ENCODE measurements at places on chromosomes 1 and 21.
A peak's percentile ranks its signal among the peaks of the same experiment; 100 is the strongest.

DNA sequence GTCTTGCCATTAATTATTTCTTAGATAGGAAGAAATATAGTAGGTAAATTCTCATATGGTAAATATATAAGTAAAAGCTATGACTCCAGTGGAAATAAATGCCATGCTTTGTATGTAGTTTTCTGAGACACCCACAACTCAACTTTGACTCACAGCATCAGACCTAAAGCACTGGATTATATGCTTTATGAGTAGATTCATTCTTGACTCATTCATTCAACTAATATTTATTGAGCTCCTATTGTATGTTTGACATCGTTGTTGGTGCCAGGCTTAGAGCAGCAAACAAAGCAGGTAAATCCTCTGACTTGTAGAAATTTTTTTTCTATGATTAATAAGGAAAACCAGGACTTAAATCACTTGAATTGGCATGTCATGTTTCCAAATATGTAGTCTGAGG is 211.4 kb downstream of the PTPRC start:
- DNase-seq: no peak

- DNase-seq: no peak
Observed at GRCh38 chr1:151196292-151196800, 2.0 kb upstream of the PIP5K1A start.

DNA sequence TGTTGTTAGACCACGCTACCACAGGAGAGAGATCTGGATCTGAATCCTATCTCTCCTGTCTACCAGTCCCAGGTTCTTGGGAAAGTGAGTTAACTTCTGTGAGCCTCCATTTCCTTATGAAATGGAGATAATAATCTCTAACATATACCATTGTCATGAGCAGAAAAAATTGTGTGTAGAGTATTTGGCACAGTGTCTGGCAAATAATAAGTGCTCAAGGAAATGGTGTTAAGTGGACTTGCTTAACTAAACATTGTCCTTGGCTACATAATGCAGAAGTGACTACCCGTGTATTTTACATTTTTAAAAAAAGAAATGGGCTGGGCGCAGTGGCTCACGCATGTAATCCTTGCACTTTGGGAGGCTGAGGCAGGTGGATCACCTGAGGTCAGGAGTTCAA is 217.4 kb downstream of the KCNH1 start:
- no peak for DNase-seq

DNA sequence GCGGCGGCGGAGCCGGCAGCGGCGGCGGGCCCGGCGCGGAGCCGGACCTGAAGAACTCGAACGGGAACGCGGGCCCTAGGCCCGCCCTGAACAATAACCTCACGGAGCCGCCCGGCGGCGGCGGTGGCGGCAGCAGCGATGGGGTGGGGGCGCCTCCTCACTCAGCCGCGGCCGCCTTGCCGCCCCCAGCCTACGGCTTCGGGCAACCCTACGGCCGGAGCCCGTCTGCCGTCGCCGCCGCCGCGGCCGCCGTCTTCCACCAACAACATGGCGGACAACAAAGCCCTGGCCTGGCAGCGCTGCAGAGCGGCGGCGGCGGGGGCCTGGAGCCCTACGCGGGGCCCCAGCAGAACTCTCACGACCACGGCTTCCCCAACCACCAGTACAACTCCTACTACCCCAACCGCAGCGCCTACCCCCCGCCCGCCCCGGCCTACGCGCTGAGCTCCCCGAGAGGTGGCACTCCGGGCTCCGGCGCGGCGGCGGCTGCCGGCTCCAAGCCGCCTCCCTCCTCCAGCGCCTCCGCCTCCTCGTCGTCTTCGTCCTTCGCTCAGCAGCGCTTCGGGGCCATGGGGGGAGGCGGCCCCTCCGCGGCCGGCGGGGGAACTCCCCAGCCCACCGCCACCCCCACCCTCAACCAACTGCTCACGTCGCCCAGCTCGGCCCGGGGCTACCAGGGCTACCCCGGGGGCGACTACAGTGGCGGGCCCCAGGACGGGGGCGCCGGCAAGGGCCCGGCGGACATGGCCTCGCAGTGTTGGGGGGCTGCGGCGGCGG is 1.0 kb downstream of the ARID1A start:
- DNase-seq: peak; percentile 80

DNA sequence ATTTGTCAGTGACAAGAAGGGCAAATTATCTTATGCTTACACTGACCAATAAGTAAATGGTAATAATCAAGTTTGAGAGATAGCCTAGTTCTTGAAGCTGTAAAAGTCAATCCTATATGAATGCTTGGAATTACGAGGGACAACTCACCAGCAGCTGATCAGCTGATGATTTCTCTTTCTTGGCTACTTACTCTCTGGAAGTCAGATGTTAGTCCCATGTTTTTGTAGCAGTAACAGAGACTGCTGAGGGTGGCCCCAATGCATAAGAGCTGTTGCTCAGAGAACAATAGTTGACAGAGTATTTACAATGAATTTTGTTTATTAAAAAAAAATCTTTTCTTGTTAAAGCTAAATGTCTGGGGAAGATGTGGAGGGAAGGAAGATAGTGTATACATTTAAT is 39.3 kb downstream of the CD160 start:
- no peak for DNase-seq

DNA sequence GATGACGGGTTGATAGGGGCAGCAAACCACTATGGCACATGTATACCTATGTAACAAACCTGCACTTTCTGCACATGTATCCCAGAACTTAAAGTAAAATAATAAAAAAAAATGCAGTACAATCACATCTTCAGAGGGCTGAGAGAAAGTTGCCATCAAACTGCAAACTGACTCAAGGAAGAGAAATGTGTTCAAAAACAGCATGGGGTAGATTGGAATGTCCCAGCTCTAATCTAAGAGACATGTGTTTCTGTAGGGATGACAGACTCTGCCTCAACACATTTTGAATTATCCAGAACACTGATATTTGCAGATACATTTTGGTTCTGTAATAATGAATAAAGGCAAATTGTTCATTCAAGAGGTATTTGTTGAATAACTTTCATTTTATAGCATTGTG is 171.2 kb upstream of the RUNX1 start:
- no peak for DNase-seq

GRCh38 chr1:31373056-31373896 is at the start of gene FABP3:
Gene FABP3, minus strand, starts transcription at chr1:31373076. Its CDS starts 62 bp downstream, at chr1:31373014.
- no peak for DNase-seq

DNA sequence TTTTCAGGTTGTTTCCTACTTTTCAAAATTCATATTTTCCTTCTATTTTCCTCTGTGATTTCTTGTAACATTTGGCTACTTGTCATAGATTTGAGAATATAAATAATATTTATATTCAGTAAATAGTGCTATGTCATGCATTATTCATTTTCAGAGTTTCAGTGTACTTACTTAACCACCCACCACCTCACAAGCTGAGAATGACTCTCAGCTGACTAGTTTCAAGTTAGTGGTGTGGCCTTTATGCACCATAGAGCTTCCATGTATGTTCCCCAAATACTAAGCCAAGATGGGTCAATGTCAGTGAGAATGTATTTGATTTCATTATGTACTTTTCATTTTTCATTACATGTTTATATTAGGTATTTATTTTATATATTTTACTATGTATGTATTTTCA is 56.9 kb upstream of the RGS1 start:
- DNase-seq: no peak

DNA sequence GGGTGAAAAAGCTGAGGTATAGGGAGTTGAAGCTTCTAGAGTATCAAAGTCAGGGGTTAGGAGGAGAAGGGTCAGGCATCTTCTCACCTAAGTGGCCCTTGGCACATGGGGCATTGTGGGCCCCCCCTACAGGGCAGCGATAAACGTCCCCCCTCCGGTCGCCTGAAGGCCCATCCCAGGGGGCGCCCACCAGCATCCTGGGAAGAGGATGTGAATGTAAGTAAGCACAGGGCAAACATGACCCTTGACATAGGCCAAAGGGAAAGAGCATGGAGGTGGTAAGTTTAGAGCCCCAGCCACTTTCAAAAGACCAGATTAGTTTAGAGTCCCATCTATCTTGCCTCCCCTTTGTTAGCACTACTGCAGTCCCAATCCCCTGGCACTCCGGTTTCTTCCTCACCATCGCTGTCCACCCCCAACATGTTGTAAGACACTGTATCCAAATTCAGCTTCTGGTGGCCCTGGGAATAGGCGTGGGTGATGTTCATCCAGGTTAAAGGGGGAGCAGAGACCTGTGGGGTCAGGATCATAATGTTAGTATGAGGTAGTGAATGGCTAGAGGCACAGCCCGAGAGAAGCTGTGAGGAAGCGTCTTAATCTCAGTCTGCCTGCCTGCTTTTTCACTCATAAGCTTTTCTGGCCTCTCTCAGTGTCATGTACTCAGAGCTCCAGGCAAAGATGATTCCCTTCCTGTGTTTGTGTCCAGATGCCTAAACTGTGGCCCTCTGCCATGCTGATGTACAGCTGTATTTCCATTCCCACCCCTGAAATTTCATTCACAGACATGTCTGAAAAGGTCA is 2.7 kb downstream of the ITGA10 start:
- no peak for DNase-seq
